IPS-NIHi11 (cell line): ENCODE measurements at places on chromosomes 12 and 14.
A peak's percentile ranks its signal among the peaks of the same experiment; 100 is the strongest.

GRCh38 chr14:97283426-97283825 lies 486.2 kb downstream of the VRK1 start:
- DNase-seq = no peak

DNA sequence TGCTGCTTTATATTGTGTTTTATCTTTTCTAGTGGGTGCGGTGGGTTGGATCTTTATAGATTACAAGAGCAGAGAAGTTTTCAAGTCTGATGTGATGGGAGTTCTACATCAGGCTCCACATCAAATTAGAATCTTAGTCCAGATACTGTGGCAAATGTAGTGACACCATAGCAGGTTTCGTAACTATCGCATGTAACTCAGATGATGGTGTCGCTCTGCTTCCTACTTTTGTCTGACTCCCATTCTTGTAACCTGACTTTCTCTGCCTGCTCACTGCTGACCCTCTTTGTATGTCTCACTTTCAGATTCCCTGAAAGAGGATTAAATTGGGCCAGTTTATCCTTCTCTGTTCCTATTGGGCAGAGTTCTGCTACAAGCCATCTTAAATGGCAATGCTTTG lies 22.8 kb upstream of the FBXO34 start:
- no peak for DNase-seq

DNA sequence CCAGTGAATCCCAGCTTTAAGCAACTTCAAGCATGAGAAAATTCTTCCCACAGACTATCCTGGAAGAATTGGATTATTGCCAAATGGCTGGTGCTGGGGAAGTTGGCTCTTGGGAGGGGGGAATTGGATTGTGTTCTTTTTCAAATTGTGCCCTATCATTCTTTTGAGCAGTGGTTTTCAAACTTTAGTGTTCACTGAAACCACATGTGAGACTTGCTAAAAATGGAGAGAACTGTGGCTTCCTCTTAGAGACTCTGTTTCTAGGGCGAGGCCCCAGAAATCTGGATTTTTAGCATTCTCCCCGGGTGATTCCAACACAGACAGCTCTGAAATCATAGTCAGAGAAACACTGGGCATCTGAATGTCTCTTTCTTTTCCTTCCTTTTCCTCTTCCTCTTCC lies 14.3 kb upstream of the OTUB2 start:
- DNase-seq = no peak

DNA sequence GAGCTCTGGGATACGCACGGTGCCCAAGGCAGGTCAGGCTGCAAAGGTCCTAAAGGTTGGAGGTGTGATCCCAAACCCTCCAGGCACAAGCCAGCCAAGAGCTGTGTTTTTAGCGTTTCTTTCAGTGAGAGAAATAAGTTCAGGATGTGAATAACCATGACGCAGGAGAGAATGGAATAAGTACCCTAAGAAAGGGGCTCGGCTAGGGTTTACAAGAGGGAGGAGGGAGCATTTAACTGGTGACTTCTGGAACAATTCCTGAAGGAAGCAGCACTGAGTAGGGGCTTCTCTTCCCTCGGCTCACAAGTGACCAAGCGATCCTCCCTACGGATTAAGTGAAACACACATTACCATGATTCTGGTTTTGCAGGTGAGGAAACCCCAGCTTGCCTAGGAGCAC lies 29.4 kb downstream of the SSH1 start:
- DNase-seq = no peak

- no peak for DNase-seq
Observed at GRCh38 chr14:103713304-103714062, 1.8 kb downstream of the XRCC3 start.

DNA sequence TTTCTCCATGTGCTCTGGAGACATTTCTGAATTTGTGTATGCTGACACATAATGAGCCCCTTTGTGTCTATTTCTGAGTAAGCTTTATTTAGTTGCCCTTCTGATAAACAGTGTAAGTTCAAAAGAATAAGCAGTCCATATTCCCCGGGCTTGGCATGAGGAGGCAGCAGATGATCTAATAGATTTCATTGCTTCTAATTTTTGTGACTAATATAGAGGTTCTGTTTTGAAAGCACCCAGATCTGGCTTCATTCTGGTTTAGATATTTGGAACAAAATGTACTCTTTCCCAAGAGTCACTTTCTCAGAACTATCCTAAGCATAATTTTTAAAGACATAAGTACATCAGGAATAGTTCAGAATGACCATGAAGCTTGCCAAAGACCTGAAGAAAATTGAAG lies 290.9 kb downstream of the BTG1 start:
- no peak for DNase-seq

DNA sequence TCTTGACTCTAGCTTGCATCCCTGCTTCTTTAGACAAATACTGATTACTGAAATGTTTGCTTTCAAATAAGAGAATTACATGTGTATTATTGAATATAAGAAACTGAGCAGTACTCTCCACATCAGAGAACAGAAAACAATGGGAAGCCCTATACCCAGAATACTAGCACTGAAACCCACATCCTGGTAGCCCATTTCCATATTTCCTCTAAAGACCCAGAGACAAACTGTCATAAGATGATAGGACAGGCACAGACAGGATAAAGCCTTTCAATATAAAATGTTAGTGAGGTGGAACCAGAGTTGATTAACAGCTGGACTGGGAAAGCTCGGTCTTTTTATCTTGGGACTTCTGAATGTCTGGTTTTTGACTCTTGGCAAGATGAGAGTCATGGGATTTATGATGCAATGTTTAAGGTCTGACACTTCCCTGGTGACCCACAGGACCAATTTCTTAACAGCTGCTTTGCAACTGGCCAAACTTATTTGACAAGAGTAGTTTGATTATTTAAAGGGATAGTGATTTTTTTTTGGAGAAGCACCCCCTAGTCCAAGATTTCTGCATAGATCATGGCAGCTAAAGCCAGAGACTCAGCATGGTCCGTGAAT lies 166.9 kb upstream of the ATXN7L3B start:
- no peak for DNase-seq

GRCh38 chr12:10453156-10453555 lies at the start of gene KLRC1:
Gene KLRC1 (minus strand): TSS chr12:10453377. CDS start chr12:10451156, 2,221 bp downstream.
- DNase-seq = no peak

GRCh38 chr14:36585100-36585499 lies 2.7 kb upstream of the NKX2-8 start:
- no peak for DNase-seq

- no peak for DNase-seq
Observed at GRCh38 chr12:88202500-88202899, 60.4 kb downstream of the TMTC3 start.

GRCh38 chr14:53542732-53543131 lies 389.6 kb upstream of the DDHD1 start:
- peak; percentile 8 for DNase-seq

DNA sequence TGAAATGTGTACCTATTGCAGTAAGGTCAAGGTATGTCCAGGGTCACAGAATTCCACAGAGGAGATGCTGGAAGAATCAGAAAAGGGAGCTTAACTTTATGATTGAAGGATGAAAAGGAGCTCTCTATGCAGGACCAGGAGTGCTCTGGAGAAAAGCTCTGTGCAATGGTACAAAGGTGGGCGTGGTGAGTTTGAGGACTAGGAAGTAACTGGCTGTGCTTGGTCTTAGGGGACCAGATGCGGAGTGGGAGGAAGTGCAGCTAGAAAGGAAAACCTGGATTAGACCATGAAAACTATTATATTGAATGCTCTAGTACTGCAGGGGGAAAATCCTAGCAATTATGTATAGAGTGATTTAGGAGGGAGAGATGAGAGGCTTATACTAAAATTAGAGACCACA lies 56.8 kb downstream of the BTG1 start:
- DNase-seq = no peak

DNA sequence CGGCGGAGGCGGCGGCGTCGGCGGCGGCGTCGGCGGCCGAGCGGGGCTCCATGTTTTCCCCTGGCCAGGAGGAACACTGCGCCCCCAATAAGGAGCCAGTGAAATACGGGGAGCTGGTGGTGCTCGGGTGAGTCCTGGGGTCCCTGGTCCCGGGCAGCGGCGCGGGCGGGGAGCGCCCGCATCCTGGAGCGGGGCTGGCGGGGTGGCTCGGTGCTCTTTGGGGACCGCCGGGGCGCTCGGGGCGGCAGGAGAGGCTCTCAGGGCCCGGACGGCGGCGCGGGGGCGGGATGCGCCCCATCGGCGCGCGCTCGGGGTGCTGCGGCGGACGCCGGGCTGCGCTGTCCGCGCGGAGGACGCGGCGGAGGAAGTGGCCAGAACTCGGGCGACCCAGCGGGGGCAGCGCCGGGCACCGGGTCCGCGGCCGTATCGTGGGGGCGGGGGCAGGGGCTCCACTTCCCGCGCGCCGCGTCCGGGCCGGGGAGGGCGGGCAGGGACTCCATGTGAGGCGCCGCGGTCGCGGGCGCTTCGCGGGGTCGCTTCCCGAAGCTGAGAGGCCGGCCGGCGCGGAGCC lies 485 bp downstream of the PELI2 start:
- peak; percentile 20 for DNase-seq

- DNase-seq = peak; percentile 17
Observed at GRCh38 chr14:23829736-23830471, 123.7 kb upstream of the DHRS4 start.

DNA sequence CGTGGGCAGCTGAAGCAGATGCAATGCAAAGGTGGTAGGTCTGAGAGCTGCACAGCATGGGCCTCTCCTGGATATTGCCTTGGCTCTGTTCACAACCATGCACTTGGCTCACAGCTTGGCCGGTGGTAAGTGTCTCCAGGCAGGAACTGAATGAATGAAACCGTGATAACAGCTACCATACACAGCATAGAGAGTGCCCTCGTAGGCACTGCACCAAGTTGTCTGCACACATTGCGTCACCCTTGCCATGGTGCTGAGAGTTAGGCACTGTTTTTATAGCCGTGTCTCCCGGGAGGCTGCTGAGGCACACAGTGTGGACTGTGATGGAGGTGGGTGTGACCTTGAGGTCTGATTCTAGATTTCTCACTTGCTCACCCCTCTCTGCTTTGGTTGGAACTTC lies 157.6 kb upstream of the VASH1 start:
- DNase-seq = no peak

GRCh38 chr14:102883554-102883953 lies 38.9 kb upstream of the AMN start:
- no peak for DNase-seq
